Prostate gland (tissue), 2 donors: ENCODE measurements at places on chromosomes 2 and 18. TPM values are rescaled to one million over a fixed set of nuclear protein-coding genes. Genes with fewer than 3 reads are reported as not detected.

The BMP10 gene
- not detected for total RNA-seq

The SERPINB11 gene
- total RNA-seq = 10.3 TPM

The FSIP2 gene
- total RNA-seq = 7.3 TPM

The GPR155 gene
- 4.5 TPM for total RNA-seq

The SLC23A3 gene
- 2.3 TPM for total RNA-seq

The RNU2-63P gene
- total RNA-seq = not detected

The NPAS2 gene
- 24.2 TPM for total RNA-seq

The SERPINB10 gene
- not detected for total RNA-seq

The TMEM17 gene
- 2.6 TPM for total RNA-seq
